ENCODE measurements at places on chromosomes 16 and 17.

GRCh38 chr17:31068291-31068690 lies 26.5 kb upstream of the NF1 start:
- DNase-seq = peak; percentile 49

GRCh38 chr16:81004646-81005353 lies 1.9 kb downstream of the CMC2 start:
- DNase-seq = peak; percentile 91

- no peak for DNase-seq
These were observed 230.6 kb downstream of the IRF8 start for GRCh38 chr16:86129541-86129940.

DNA sequence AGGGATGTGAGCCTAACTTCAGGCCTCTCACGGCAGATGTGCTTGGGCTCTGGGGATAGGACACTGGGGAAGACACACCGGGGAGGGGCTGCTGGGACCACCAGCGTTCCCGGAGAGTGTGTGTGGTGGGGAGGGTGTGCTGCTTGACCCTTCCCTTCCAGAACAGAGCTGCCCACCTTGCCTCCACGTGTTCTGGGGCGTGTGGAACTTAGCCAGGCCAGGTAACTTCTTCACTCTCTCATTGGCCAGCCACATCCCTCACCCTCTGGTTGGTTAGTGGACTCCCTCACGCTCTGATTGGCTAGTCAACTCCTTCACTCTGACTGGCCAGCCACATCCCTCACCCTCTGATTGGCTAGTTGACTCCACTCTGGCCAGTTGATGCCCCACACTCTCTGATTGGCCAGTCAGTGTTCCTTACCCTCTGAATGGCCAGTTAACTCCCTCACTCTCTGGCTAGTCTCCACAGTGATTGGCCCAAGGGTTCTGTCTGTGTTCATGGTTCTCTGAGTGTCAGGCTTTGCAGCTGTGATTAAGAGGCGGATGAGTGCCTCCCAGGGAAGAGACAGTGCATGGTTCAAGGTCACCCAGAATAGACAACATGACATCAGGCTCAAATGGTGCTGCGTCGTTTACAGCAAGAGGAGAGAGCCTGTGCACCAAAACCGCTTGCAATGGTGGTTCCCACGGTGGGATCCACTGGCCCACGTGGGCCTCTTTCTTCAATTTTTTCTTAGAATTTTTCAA lies 10.0 kb downstream of the TMEM235 start:
- DNase-seq = peak; percentile 99

GRCh38 chr17:8922928-8923327 lies 42.6 kb downstream of the PIK3R5 start:
- DNase-seq = peak; percentile 53

DNA sequence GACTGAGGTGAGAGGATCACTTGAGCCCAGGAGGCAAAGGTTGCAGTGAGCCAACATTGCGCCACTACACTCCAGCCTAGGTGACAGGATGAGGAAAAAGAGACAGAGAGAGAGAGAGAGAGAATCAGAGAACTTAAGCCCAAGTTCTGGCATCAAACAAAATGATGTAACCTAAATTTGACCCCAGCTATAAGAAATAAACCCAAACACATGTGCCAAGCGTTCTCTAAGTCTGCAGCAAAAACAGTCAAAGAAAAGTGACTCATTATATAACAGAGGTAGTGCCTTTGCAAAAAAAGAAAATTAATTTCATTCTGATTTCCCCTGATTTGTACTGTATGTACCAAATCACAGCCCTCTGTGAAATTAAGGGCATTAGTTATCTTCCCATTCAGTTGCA lies 89.5 kb downstream of the CDH11 start:
- DNase-seq = no peak

DNA sequence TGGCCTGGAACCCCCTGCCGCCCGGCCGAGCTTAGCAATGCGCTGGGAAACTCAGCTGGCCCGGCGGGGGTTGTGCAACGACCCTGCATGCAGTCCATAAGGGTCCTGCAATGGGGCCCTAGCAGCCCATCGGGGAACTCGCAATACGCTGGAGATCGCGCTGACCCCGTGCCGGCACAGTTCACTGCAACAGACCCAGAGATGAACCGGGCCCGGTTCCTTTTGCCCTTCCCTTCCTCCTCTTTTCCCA lies 375 bp downstream of the SLC25A11 start:
- DNase-seq = no peak

- DNase-seq = no peak
These were observed 16.2 kb downstream of the CHP2 start for GRCh38 chr16:23771027-23771426.

- DNase-seq = no peak
These were observed 96.7 kb upstream of the CDH5 start for GRCh38 chr16:66269617-66270332.

DNA sequence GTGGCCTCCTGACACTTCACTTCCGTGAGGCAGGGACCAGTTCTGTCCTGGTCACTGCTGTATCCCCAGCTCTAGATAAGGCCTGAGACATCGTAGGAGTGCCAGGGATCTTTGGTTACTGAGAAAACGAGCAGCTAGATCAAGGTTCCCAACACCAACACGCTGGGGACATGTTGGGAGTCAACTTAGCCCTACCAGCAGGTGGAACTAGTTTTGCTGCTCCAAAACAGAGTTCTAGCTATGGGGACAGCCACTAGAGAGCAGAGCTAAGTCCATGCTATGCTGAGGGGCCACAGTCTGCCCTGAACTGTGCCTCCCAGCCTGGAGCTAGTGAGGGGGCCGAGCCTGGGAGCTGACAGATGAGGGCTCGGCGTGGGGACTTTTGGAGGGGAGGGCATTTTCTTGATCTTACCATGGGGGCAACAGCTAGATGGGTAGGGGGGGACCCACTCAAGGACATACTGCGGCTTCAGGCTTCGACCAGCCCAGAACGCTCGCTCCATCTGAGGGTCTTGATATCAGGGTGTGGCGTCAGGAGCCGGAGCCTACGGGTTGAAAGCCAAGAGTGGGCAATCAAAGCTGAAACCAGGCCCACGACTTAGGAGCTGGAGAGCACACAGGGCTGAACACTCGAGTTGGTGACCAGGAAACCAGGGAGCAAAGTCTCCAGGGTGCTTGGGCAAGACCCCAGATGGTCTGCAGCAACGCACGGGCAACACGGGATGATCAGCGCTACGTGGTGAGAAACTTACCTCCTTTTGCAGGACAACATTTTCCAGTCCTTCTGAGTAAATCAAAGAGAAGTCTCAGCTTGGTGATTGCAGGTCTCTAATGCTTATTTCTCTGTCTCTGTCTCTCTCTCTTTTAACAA lies 13.4 kb downstream of the SNX20 start:
- DNase-seq = peak; percentile 23

GRCh38 chr17:53627511-53627910 lies 195.2 kb upstream of the KIF2B start:
- no peak for DNase-seq

DNA sequence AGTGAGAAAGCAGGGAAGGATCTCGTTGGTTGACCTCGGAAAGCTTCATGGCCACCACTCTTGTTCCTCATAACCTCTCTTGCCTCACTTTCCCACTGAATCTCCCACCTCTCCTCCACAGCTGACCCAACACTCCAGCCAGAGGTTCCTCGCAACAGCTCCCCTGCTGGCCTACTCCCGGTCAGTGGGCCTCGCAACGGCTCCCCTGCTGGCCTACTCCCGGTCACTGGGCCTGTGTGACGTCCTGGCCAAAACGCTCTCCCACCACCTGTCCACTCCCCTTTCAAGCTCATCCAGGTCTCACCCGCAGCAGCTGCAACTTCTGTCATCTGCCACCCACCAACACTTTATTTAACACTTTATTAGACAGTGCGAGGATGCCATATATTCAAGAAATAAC lies 149.1 kb downstream of the VPS53 start:
- no peak for DNase-seq

- peak; percentile 4 for DNase-seq
These were observed 105.8 kb downstream of the NOG start for GRCh38 chr17:56699186-56699894.

DNA sequence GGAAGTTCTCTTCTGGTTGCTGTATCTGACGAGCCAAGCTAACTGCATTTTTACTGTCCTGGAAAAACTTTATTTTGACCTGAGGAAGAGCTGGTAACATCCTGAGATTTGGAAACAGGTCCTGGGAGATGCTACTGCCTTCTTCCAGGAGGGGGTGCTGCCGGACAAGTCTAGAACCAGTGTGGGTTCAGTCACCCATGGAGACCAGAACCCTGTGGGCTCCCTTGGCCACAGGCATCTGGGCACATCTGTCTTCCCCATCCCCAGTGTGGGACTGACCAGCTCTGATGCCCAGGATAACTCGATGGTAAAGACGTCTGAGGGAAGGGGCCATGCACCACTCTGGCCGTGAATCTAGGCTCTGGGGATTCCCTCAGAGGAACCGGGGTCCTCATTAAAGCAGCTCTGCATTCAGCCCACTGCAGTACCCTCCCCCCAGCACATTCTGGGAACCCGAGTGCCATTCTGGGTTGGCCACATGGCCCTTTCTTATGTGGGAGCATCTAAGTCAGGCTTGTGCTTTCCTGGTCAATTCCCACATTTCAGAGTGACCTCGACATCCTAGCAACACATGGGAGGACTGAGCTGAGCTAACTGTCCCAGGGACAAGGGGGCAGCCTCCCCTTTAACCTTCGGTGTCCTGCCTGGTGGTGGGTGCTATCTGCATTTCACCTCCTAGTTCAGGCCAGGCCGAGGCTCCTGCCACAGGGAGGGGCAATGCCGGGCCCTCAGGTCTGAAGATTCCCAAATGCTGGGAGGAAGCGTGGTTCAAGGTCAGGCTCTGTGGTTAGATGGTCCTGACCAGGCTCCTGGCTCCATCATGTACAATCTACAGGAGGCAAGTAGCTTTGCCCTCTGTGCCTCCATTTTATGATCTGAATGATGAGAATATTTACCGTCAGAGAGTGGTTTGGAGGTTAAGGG lies 6.4 kb downstream of the C16orf86 start:
- DNase-seq = peak; percentile 75

DNA sequence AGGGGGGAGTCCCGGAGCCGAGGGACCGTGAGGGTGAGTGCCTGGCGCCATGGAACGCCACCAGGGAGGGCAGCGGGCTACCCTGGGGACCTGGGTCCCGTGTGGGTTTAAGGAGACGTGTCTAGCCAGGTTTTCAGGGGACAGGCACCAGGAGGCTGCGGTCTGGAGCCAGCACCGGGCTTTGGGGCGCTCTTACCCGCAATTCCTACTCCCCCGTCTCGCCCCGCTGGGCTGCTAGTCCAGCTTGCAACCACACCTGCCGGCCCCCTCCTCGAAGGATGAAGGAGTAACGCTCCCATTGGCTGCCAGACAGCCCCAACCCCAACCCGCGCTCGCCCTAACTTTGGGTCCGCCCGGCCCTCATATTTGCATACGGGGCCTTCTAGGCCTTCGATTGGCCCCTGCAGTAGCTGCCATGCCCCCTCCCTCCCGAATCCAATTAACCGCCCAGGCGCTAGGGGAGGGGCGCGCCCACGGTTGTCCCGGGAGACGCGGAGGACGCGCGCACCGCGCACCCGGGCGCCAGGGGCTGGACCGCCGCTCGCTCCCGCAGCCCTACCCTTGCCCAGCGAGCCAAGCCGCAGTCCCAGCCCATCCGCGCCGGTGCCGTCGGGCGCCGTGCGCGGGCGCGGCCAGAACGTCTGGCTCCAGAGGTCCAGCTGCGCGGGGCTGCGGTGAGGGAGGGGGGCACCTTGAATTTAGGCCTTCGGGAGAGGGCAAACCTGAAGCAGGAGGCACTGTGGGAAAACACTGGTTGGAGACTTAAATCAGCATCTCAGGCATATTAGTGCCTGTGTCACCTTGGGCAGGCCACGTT lies at the start of gene TTLL6:
TTLL6 (minus strand) TSS at position 456 of the 817 bp plus-strand sequence; CDS start at position 299, 157 bp downstream.
- DNase-seq = peak; percentile 43

DNA sequence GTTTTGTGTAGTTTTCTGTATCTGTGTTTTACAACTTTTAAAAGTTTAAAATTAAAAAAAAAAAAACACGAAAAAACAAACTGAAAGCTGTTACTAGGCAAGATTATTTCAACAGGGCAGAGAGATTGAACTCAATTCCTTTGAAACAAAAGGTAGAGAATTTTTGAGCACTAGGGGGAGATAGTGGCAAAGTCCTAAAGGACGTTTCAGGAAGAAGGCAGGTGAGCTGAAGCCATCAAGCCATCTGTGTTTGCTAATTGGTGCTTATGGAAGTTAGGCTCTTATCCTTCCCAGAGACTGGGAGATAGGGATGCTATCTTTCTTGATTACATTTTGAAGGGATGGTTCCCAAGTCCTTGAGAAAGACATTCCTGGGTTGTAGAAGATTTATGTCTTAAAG lies 70.6 kb upstream of the CLEC3A start:
- DNase-seq = peak; percentile 9

- no peak for DNase-seq
These were observed 36.9 kb upstream of the WSB1 start for GRCh38 chr17:27257031-27257357.

DNA sequence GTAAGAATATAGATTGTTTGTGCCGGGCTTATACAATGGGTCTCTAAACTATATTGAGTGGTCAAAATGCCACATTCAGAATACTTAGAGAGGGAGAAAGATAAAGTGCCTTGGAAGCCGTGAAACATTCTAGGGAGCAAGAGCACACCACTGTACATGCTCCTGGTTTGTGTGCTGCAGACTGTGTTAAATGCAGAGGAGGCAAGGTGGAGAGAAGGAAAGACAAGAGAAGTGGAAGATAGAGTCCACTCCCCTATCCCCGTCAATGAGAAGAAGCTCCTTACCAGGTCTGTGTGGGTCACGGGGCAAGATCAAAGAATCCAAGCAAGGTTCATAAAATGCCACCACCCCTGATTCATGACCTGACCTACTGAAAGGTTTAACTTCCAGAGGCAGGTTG lies 267.1 kb upstream of the TBX2 start:
- no peak for DNase-seq

DNA sequence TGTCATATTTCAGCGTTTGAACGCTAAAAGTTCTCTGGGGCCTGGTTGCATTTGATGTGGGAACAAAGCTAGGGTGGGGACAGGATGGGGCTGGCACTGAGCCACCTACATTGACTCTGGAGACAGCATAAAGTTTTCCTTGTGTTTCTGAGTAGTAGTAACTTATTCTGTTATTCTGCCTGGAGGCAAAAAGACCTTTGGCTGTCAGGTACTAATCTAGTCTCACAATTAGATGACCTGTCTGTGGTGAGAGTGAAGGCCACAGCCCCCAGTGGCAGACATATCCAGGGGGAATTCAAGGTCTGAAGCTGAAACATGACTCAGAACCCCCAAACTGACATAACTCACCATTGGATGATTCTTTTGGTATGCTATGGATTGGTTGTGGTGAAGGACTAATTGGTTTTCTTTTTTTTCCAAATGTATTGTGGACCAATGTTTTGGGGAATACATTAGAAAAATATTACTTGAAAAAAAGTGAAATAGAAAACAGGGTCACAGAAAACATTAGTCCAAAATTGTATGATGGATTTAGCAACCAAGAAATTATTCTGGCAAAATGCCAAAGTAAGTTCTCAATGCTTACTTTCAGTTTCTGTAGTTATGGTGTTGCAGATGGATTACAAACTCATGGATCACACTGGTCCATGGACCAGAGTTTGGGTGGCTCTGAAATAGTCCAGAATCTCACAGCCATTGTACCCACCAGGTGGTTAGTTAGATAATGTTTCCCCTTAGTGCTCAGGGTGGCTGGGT lies 10.5 kb upstream of the SALL1 start:
- DNase-seq = no peak

- DNase-seq = no peak
These were observed 91.5 kb downstream of the SNX11 start for GRCh38 chr17:48198950-48199541.

All from pons (tissue), 1 donor.